IMR-90 (cell line): ENCODE measurements at places on chromosomes 4 and X.

DNA sequence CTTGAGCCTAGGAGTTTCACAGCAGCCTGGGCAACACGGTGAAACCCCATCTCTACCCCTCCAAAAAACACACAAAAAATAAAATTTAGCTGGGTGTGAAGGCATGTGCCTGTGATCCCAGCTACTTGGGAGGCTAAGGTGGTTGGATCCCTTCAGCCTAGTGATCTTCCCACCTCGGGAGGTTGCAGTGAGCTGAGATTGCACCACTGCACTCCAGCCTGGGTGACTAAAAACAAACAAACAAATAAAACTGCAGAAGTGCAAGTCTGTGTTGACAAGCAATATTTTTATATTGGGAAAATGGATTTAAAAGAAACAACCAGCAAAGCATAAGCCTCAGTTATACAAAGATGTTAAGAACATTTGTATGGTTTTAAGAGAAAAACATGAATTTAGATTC, 46.1 kb downstream of the IGFBP7 start:
- no peak for DNase-seq

DNA sequence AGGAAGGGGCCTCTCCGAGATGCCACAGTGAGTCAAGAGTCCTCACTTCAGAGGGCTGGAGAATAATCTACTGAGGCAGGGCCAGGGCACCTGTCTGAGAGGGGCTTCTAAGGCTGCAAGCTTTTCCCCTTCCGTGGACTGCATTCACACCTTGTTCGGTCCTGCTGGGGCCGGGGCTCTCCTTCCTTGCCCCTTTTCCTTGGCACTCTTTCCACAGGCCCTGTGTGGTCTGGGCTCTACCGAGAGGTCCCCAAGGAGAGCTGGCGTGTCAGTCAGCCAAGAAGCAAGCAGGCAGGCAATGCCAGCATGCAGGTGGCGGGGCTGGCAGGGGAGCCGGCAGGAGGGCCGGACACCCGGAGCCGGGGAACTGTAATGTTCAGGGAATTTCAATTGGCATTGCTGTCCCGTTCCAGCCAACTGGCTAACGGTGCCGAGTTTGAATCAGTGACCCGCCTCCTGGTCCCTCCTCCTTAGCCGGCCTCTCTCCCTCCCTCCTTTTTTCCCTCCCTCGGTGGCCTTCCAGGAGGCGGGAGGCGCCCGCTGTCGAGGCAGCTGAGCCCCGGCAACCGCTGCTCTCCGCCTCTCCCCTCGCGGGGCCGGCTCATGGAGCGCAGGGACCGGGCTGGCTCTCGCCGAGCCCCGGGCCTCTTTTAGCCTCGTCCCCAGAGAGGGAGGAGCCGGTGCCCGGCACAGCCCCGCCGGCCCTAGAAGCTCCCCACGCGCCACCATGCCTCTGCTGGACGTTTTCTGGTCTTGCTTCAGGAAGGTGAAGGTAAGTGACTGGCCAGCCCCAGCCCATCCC, at the start of gene STARD8:
STARD8 (plus strand) TSS at position 511 of the 802 bp plus-strand sequence; CDS start at position 728, 217 bp downstream.
- peak; percentile 45 for DNase-seq

- DNase-seq, result no peak
Observed at GRCh38 chrX:1418901-1419544, 27.1 kb upstream of the SLC25A6 start.

GRCh38 chrX:1535241-1536041, 1.5 kb downstream of the P2RY8 start:
- DNase-seq, result no peak

- no peak for DNase-seq
Observed at GRCh38 chrX:82934980-82935379, 573.1 kb upstream of the POU3F4 start.

GRCh38 chr4:102114118-102114630, 231.1 kb downstream of the SLC39A8 start:
- DNase-seq, result no peak

DNA sequence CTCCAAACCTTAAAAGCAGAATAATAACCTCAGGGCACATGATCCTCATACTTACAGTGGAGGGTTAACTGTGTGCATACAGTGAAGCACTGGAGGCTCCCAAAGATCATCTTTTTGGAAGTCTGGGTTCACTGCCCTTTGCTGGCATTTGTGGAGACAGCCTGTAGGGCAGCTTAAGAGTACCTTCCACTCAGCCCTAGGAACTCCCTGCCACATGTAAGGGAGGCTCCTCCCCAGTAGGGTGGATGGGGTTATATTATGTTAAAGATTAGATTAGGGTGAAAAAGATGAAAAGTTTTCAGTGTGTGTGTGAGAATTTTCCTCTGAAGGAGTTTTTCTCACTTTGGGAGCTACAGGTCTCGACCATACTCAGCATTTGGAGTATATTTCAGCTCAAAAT, 388.4 kb downstream of the RAB28 start:
- no peak for DNase-seq

DNA sequence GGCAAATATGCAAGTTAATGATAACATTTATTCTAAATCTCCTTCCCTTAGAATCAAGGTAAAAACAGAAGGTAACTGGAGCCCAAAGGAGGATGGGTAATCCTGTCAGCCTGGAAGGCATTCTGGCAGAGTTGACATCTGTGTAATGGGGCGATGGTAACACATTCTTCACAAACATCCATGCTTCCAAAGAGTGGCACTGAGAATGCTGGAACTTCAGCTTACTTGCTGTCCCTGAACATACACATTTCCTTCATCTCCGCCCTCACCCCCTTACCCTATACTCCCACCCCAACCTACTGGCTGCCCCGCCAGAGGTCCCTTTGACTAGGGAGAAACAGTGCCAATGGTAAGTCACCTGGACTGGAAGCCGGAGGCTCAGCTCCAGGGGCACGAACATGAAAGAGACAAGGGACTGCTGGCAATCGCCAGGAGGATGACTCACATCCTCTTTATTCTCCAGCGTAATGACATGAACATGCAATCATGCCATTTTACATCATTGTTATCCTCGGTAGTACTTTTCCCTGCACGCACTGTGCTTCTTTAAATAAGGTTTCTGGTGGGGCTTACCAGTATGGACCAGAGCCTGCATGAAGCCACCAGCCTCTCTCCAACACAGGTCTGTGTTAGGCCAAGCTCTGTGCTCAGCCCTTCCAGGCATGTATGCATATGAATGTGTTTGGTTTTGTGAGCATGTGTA, 694.2 kb upstream of the TENM3 start:
- peak; percentile 85 for DNase-seq

GRCh38 chrX:105696870-105697269, 125.5 kb upstream of the NRK start:
- no peak for DNase-seq

DNA sequence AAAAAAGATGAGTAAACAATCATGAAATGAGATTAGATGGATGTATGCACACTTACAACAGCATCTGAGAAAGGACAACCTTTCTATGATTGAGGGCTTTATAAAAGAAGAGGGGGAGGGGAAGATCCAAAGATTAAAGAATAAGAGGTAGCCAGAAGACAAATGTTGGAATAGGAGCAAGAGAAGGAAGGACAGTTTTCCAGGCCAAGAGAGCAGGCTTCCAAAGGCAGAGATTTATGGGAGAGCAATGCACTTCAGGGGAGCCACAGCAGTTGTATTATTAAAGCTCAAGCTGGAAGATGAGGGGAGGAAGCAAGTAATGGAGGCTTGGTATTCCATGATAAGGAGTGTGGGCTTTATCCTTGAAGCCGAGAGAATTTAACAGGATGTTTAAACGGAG, 110.3 kb upstream of the PTPN13 start:
- no peak for DNase-seq

- no peak for DNase-seq
Observed at GRCh38 chrX:108299704-108300103, 138.5 kb downstream of the COL4A6 start.

DNA sequence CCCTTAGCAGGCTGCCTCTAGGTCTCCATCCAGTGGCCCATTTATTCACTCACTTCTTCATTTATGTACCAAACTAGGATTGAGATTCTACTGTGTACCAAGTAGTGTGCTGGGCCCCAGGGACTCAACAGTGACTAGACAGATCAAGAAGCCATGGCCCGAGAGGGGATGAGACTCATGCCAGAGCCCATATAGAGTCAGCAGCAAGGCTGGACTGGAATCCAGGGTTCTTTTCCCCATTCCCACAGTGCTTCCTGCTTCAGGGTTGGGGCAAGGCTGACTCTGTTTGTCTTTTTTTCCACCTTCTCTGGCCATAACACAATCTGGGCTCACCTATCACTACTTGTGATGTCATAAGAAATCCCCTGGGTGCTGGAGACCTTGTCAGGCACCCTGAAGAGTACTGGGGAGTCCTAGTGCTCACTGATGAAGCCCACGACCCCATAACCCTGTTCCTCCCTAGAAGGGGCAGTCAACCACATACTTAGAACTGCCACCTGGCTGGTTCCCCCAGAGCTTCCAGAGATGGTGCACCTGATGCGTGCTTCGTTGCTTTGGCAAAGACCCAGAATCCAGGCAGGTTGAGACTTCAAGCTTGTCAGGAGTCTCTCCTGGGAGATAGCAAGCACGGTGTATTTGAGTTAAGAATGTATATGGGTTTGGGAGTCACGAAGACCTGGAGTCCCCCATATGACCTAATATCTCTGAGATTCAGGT, 6.2 kb downstream of the RTL5 start:
- DNase-seq, result no peak
